Mesothelial cell of epicardium (in vitro differentiated cells): ENCODE measurements at places on chromosomes 13 and 19. TPM values are rescaled to one million over a fixed set of nuclear protein-coding genes. Genes with fewer than 3 reads are reported as not detected.

- H3K4me1 ChIP-seq = no peaks in the 10 kb centered on the region
- no peaks in the 10 kb centered on the region for H3K27me3 ChIP-seq
- H3K36me3 ChIP-seq = peaks cover 11% of the 10 kb centered on the region
- H3K27ac ChIP-seq = no peak overlapping the region
- DNase-seq = no peak
Measured at GRCh38 chr19:56837004-56837403, 3.5 kb downstream of the PEG3 start.

VAV1 gene
- not detected in 3 replicates for total RNA-seq

DNA sequence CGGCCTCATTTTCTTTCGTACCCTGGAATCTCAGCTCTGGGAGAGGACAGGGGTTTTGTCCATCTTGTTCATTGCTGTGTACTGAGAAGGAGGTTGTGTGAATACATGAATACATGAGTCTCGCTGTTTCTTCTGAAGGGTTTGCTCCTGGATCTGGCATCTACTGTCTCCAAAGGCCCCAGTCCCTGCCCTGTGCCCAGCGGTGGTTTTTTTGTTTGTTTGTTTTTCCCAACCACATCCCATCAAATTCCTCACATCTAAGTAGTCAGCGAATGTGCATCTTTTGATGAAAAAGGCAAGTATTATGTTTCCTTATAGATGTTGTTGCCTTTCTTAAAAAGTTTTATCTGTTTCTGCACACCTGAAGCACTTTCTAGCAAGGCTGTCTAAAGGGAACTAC is 12.5 kb downstream of the DCAF15 start:
- H3K27ac ChIP-seq = no peak overlapping the region
- H3K4me1 ChIP-seq = no peaks in the 10 kb centered on the region
- H3K36me3 ChIP-seq = peaks cover 20% of the 10 kb centered on the region

GRCh38 chr13:61838568-61838967 is 422.9 kb upstream of the PCDH20 start:
- H3K27me3 ChIP-seq = no peaks in the 10 kb centered on the region
- H3K27ac ChIP-seq = no peak overlapping the region
- no peaks in the 10 kb centered on the region for H3K36me3 ChIP-seq
- no peak for DNase-seq
- no peaks in the 10 kb centered on the region for H3K4me1 ChIP-seq
- H3K4me3 ChIP-seq = no peak overlapping the region

HNRNPM gene
- total RNA-seq = 249 to 259 TPM (median 252 TPM) in 3 replicates

GRCh38 chr13:43245374-43245964 is 222.1 kb downstream of the DNAJC15 start:
- H3K4me3 ChIP-seq = no peak overlapping the region
- no peaks in the 10 kb centered on the region for H3K36me3 ChIP-seq
- peaks cover 8% of the 10 kb centered on the region for H3K4me1 ChIP-seq

- no peaks in the 10 kb centered on the region for H3K36me3 ChIP-seq
- no peak overlapping the region for H3K27ac ChIP-seq
- no peak overlapping the region for H3K4me3 ChIP-seq
Measured at GRCh38 chr13:30337061-30337610, 29.8 kb upstream of the KATNAL1 start.

DNA sequence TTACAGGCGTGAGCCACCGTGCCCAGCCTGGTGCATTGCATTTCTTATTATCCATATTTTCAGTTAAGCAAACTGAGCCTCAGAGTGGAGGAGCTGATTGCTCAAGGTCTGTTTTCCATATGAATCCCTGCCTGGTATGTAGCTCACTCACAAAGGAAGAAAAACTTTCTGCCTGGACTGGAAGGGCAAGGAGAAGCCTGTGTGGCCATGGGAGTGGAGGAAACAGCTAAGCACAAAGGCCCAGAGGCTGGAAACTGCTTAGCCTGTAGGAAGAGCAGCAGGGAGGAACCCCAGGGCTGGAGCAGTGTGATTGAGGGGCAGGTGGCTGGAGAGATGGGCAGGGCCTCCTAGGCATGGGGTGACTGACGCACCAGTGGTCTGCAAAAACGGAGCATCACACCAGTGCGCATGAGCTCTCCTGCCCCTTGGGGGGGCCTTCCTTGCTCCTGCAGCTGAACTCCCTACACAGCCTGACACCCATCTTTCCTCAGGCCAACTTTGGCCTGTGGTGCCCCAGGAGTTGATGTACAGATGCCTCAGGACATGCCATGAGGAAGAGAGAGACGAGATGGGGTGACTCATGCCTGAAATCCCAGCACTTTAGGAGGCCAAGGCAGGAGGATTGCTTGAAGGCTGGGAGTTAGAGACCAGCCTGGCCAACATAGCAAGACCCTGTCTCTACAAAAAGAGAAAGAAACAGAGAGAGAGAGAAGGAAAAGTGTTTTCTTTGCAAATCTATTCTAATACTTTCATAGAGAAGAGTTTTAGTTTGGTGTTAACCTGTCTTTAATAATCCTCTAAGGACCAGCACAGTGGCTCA is 2.8 kb upstream of the HNRNPM start:
- no peaks in the 10 kb centered on the region for H3K27me3 ChIP-seq
- H3K27ac ChIP-seq = no peak overlapping the region
- no peak overlapping the region for H3K4me3 ChIP-seq

KLK12 gene
- total RNA-seq = not detected in 3 replicates
